ENCODE measurements at places on chromosomes 5 and 9. TPM values are rescaled to one million over a fixed set of nuclear protein-coding genes. Genes with fewer than 3 reads are reported as not detected.

- H3K36me3 ChIP-seq = no peaks in the 10 kb centered on the region
- DNase-seq = no peak
These were observed 48.3 kb downstream of the SPRY4 start for GRCh38 chr5:142276517-142276916.

The RNF20 gene
- total RNA-seq = 23.0 TPM

DNA sequence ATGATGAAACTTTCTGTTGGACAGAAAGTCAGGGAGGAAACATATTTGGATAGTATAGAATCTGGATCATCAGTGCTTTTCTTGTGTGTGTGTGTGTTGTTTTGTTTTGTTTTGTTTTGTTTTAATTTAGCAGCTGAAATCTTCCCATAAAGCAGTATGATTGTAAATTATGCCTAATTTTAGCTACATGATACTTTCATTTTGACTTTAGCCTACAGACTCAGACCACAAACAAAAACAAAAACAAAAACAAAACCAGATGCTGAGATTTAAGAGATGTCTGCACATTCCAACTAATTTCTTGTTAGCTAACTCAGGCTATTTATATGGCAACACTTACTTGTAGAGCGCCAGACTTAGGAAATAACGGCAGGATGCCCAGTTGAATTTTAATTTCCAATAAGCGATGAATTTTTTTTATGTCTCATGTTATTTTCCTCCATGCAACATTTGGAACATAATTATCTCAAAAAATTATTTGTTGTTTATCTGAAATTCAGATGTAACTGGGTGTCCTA is 119.5 kb upstream of the TRPC7 start:
- no peaks in the 10 kb centered on the region for H3K36me3 ChIP-seq
- no peak overlapping the region for H3K27ac ChIP-seq
- no peaks in the 10 kb centered on the region for H3K27me3 ChIP-seq

The NSD1 gene
- 40.5 TPM for total RNA-seq

GRCh38 chr5:150525163-150525562 is 17.2 kb downstream of the NDST1 start:
- H3K27me3 ChIP-seq = no peaks in the 10 kb centered on the region
- H3K4me1 ChIP-seq = peaks cover 69% of the 10 kb centered on the region

The PCDHGB5 gene
- 4.8 TPM for total RNA-seq

- DNase-seq = peak; percentile 68
- H3K27ac ChIP-seq = no peak overlapping the region
- peaks cover 6% of the 10 kb centered on the region for H3K4me1 ChIP-seq
- H3K36me3 ChIP-seq = no peaks in the 10 kb centered on the region
- no peaks in the 10 kb centered on the region for H3K27me3 ChIP-seq
These were observed 115.8 kb downstream of the MTX3 start for GRCh38 chr5:79875230-79875629.

DNA sequence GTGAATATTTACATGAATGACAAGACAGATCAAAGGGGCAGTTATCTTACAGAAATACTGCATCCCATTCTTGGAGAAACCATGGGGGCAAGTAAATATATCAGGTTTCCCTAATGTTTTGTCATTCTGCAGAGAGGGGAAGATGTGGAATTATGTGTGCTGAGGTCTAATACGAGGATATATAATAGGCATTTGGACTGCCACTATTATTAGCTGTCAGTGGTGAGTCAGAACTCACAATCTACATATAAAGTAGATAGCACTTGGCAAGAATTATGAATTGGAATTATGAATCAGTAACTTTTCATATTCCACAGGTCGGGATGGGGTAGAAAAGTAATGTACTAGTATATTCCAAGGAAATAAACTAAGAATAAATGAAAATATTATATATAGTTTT is 121.7 kb downstream of the GIN1 start:
- H3K4me3 ChIP-seq = no peak overlapping the region
- H3K4me1 ChIP-seq = peaks cover 2% of the 10 kb centered on the region
- no peak for DNase-seq
- H3K27ac ChIP-seq = no peak overlapping the region

The CNTFR gene
- total RNA-seq = 3.8 TPM

DNA sequence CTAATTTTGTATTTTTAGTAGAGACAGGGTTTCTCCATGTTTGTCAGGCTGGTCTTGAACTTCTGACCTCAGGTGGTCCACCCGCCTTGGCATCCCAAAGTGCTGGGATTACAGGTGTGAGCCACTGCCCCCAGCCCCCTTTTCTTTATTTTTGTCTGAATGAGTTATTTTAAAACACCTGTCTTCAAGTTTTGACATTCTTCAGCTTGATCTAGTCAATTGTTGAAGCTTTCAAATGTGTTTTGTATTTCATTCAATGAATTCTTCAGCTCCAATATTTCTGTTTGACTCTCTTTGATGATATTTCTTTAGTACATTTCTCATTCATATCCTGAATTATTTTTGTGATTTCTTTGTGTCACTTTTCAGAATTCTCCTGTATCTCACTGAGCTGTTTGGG is 486.2 kb downstream of the DMAC1 start:
- no peak overlapping the region for H3K4me3 ChIP-seq
- no peaks in the 10 kb centered on the region for H3K27me3 ChIP-seq
- no peak overlapping the region for H3K27ac ChIP-seq
- H3K36me3 ChIP-seq = no peaks in the 10 kb centered on the region
- no peaks in the 10 kb centered on the region for H3K4me1 ChIP-seq

The DDX46 gene
- 30.8 TPM for total RNA-seq

GRCh38 chr5:139848508-139849100 is 53.0 kb downstream of the PSD2 start:
- peaks cover 17% of the 10 kb centered on the region for H3K4me1 ChIP-seq
- peak overlapping the region; percentile 67 for H3K27ac ChIP-seq
- peak overlapping the region; percentile 77 for H3K4me3 ChIP-seq
- H3K27me3 ChIP-seq = no peaks in the 10 kb centered on the region
- DNase-seq = no peak

DNA sequence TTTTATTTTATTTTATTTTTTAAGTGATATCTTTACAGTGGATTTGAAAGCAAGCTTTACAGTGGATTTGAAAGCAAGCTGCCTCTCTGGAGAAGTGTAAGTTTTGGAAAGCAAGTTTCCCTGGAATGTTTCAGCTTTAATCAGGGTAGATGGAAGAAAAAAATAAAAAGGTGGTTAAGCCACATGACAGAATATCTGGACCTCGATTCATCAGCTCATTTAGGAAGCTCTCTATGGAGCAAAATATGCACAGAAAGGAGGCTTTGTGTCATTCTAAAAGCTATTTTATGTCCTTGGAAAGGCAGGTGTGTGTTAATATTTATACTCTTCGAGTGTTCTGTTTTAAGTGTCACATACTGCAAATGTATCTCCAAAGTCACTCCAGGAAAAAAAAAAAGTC is 409.2 kb upstream of the KLF4 start:
- no peak for DNase-seq
- H3K4me1 ChIP-seq = peaks cover 18% of the 10 kb centered on the region
- H3K36me3 ChIP-seq = no peaks in the 10 kb centered on the region
- no peaks in the 10 kb centered on the region for H3K27me3 ChIP-seq
- no peak overlapping the region for H3K4me3 ChIP-seq

DNA sequence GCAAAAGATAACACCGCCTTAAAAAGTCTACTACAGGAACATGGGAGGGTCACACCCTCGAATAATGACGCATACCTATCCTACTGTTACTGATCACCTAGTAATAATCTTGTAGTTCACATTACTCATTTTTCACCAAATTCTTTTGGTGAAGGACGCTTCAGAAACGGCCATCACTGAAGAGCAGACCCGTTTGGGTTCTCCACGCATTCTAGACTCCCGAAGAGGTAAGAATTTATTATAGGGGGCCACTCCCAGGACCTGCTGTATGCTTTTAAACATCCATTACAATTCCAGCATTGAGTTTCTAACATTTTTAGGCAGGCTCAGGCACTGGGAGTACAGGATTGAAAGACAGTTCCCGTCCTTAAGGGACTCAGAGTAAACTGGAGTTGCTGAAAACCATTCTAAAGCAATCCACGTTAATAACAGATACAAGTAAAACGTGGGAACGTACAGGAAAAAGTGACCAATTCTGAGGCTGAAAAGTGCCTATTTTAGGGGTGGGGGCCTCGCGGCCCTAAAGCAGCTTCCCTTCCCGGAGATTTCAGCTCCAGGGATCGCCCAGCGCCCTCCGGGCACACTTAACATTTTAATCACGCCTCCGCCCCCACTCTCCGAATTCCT is at the start of gene FER:
Gene FER (plus strand): TSS at position 124 of the 627 bp plus-strand sequence. CDS start 50,286 bp downstream, outside the sequence.
- peaks cover 8% of the 10 kb centered on the region for H3K4me1 ChIP-seq
- no peaks in the 10 kb centered on the region for H3K27me3 ChIP-seq
- no peaks in the 10 kb centered on the region for H3K36me3 ChIP-seq
- peak within 1 kb of the TSS; percentile 94 for H3K4me3 ChIP-seq

- peaks cover 47% of the 10 kb centered on the region for H3K4me1 ChIP-seq
- peaks cover 16% of the 10 kb centered on the region for H3K36me3 ChIP-seq
- peak overlapping the region; percentile 82 for H3K27ac ChIP-seq
- peak overlapping the region; percentile 51 for H3K4me3 ChIP-seq
- no peak for DNase-seq
These were observed 1.5 kb downstream of the TOR4A start for GRCh38 chr9:137278721-137279711.

GRCh38 chr9:133201424-133202144 is 7.5 kb downstream of the OBP2B start:
- H3K4me1 ChIP-seq = no peaks in the 10 kb centered on the region
- no peak overlapping the region for H3K4me3 ChIP-seq
- H3K27ac ChIP-seq = no peak overlapping the region

The C9 gene
- not detected for total RNA-seq

The ECM2 gene
- total RNA-seq = 9.1 TPM

DNA sequence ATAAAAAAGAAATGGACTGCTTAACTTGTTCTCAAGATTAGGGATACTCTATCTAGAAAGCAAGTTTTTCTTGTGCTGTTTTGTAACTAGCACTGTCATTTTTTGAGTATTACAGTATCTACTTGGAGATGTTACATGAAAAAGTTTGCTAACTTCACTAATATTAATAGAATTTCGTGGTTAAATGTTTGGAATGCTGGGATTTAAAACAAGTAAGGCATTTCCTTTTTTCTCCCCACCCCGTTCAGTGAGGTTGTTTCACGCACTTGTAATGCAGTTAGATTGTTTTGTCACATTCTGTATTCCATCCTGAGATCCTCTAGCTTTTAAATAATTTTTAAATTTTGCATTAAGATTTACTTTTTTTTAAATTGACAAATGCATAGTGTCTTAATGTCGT is 20.0 kb upstream of the TEK start:
- peaks cover 11% of the 10 kb centered on the region for H3K4me1 ChIP-seq
- no peak for DNase-seq
- H3K27me3 ChIP-seq = no peaks in the 10 kb centered on the region
- no peak overlapping the region for H3K4me3 ChIP-seq
- no peaks in the 10 kb centered on the region for H3K36me3 ChIP-seq

- no peak overlapping the region for H3K27ac ChIP-seq
- DNase-seq = no peak
- no peak overlapping the region for H3K4me3 ChIP-seq
- H3K4me1 ChIP-seq = no peaks in the 10 kb centered on the region
- H3K36me3 ChIP-seq = no peaks in the 10 kb centered on the region
These were observed 29.8 kb upstream of the ALDOB start for GRCh38 chr9:101465326-101465915.

DNA sequence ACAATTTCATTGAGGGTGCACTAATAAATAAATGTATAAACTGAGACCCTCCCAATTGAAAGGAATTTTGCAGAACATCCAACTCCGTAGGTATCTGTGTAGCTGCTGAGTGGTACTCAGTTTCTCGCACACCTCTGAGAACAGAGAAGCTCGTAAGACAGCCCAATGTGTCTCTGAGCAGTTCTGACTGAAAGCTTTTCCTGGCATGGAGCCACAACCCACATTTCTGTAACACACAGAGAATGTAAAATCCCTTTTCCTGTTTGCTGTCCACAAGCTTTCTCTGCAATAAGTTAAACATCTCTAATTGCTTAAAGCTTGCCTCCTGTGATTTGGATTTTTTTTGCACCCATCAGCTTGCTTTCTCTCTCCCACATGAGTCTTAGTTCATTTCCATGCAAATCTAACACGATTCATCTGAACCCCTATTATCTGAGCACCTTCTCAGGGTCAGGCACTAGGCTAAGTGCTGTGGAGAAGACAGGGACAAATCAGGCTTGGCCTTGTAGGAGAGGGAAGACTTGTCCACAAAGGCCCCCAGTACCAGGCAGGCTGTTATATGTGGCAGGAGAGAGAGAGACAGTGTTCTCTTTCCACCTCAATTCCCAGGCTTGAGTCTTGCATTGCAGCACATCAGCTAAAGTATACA is 44.2 kb upstream of the COL15A1 start:
- no peaks in the 10 kb centered on the region for H3K36me3 ChIP-seq
- H3K27ac ChIP-seq = no peak overlapping the region
- no peak for DNase-seq
- H3K4me3 ChIP-seq = no peak overlapping the region
- no peaks in the 10 kb centered on the region for H3K27me3 ChIP-seq

DNA sequence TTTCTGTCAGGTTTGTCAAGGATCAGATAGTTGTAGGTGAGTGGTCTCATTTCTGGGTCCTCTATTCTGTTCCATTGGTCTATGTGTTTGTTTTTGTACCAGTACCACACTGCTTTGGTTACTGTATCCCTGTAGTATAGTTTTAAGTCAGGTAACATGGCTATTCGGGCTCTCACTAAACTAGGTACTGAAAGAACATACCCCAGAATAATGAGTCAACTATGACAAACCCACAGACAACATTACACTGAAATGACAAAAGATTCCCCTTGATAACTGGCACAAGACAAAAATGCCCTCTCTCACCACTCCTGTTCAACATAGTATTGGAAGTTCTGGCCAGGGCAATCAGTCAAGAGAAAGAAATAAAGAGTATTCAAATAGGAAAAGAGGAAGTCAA is 535.3 kb upstream of the CYLC2 start:
- no peak overlapping the region for H3K4me3 ChIP-seq
- H3K36me3 ChIP-seq = no peaks in the 10 kb centered on the region
- DNase-seq = no peak
- H3K27ac ChIP-seq = no peak overlapping the region
- no peaks in the 10 kb centered on the region for H3K27me3 ChIP-seq

DNA sequence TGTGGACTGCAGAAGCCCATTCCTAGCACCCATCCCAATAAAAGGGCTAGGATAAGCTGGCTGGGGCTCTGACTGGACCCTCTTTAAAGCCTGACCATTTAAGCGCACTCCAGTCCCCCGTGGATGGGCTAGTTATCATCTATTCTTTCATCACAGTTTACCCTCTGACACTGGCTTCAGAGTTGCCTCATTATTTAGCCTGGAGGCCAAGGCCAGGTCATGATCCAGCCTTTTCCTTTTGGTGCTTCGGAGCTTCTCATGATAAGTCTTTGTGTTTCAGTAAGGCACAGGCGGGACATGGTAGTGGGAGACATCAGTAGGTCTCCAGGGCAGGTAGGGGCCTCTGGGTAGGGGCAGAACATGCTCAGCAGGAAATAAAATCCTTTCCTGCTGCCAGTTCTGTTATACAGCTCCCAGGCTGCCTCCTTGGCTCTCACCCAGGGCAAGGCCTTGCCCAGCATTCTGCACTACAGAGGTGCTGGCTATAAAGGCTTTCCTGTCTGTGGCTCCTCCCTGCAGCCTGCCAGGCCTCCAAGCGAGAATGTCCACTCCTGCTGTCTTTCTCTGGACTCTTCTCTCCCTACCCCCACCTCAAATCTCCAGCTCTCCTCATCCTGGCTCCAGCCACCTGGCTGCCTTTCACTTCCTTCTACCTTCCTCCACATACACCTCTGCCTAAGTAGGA is 128.8 kb downstream of the FSTL4 start:
- H3K27ac ChIP-seq = no peak overlapping the region
- no peak overlapping the region for H3K4me3 ChIP-seq
- no peaks in the 10 kb centered on the region for H3K27me3 ChIP-seq
- H3K36me3 ChIP-seq = no peaks in the 10 kb centered on the region
- no peak for DNase-seq
- H3K4me1 ChIP-seq = no peaks in the 10 kb centered on the region
